ENCODE measurements at places on chromosomes 13 and 19.

DNA sequence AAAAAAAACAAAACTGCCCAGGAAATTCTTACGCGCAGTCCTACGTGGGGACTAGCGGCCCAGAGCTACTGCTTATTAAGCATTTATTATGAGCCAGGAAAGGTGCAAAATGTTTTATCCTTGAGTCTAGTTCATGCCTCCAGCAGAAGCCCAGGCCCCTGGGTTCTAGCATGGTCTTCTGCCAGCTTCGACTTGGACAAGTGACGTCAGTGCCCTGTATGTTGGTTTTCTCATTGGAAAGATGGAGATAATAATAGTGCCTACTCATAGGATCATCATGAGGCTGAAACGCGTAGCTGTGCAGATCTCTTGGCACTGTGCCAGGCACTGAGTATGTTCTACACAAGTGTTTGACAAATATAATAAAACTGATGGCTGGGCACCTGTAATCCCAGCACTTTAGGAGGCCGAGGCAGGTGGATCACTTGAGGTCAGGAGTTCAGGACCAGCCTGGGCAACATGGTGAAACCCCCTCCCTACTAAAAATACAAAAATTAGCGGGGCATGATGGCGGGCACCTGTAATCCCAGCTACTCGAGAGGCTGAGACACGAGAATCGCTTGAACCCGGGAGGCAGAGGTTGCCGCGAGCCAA is 12.4 kb upstream of the SULT2B1 start:
- no peak overlapping the region for H3K4me3 ChIP-seq
- H3K4me1 ChIP-seq, result no peaks in the 10 kb centered on the region
- no peak for DNase-seq
- no peak overlapping the region for H3K27ac ChIP-seq
- no peaks in the 10 kb centered on the region for H3K36me3 ChIP-seq

DNA sequence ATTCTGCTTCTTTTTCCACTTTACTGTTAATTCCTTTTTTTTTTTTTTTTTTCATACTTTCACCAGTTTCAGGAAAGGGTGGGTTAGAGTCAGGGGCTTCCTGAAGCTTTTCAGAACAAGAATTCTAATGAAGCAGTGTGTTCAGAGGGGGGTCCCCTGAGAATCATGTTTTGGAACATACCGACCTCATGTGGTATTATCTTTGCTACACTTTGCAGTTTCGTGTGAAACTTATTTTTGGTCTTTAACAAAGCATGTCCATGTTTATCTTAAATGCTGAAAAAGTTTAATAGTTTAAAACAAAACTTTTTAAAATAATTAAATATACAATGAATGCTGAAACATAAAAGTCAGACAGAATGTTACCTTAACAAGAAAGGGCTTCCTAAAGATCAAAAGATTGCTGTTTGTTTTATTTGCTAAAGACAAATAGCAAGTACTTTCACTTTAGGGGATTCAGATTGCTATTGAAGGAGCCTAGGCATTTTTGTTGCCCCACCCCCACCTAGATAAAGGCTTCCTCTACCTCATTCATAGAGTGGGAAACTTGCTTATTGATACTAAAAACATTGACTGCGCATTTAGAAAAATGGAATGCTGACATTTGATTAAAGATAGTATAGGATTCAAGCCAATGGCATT is 21.1 kb upstream of the POMP start:
- H3K4me3 ChIP-seq, result no peak overlapping the region
- H3K27ac ChIP-seq, result no peak overlapping the region
- peaks cover 12% of the 10 kb centered on the region for H3K4me1 ChIP-seq
- no peak for DNase-seq
- H3K36me3 ChIP-seq, result no peaks in the 10 kb centered on the region

DNA sequence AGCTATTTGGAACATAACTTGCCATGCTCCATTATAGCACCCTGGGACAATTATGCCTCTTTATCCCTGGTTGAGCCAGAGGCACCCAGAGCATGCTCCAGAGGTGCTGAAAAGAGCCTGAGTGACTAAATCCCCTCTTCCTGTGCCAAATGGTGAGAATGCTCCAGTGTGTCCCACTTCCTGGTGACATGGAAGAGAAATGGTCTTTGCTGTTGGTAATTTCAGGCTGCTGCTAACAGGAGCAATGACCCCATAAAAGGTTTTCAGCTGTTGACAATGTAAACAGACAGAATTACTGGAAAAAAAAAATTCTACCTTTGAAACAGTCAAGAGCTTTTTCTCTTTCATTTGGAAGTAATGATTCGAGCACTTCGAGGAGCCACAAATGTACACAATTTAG is 341.8 kb downstream of the FGF9 start:
- H3K36me3 ChIP-seq, result no peaks in the 10 kb centered on the region
- H3K27me3 ChIP-seq, result peaks cover 3% of the 10 kb centered on the region
- no peak for DNase-seq
- H3K27ac ChIP-seq, result no peak overlapping the region

GRCh38 chr19:2986951-2987524 is 9.7 kb downstream of the TLE6 start:
- H3K27ac ChIP-seq, result no peak overlapping the region
- no peaks in the 10 kb centered on the region for H3K4me1 ChIP-seq
- no peak overlapping the region for H3K4me3 ChIP-seq
- H3K27me3 ChIP-seq, result peaks cover 11% of the 10 kb centered on the region
- DNase-seq, result no peak
- no peaks in the 10 kb centered on the region for H3K36me3 ChIP-seq

DNA sequence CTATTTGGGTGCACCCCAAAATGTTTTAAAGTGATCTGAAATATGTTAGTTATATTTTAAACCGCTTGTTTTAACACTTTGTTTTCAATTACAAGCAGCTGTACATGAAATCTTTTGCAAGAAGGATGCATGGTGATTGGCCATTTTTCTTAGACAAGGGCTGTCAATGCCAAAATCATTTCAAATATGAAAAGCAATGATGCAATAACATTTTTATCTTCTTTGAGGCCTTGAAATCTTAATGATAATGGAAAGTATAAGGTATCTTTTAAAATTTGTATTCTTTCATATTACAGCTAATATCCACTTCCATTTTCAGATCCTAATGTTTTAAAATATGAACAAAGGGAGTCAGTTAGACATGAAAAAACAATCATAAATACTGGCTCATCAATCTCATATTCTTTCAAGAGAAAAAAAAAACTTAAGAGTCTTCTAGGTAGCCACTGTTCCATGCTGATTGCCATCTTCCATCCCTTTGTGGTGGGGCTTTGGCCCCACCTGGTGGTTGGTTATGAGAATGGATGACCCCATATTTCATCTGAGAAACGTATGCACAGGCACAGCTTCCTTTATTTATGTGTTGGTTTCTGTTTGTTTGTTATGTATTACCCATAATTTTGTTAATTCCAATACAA is 330.3 kb upstream of the MIR17HG start:
- no peak overlapping the region for H3K4me3 ChIP-seq
- no peak overlapping the region for H3K27ac ChIP-seq
- H3K27me3 ChIP-seq, result no peaks in the 10 kb centered on the region
- no peaks in the 10 kb centered on the region for H3K36me3 ChIP-seq

- no peaks in the 10 kb centered on the region for H3K27me3 ChIP-seq
- H3K36me3 ChIP-seq, result no peaks in the 10 kb centered on the region
- no peak for DNase-seq
- no peak overlapping the region for H3K4me3 ChIP-seq
- H3K27ac ChIP-seq, result no peak overlapping the region
- H3K4me1 ChIP-seq, result no peaks in the 10 kb centered on the region
These were observed 13.3 kb downstream of the TMEM150B start for GRCh38 chr19:55311797-55312196.

GRCh38 chr13:74077375-74077774 is 56.8 kb downstream of the KLF12 start:
- H3K27me3 ChIP-seq, result no peaks in the 10 kb centered on the region
- H3K36me3 ChIP-seq, result peaks cover 20% of the 10 kb centered on the region
- DNase-seq, result no peak
- H3K4me3 ChIP-seq, result no peak overlapping the region

DNA sequence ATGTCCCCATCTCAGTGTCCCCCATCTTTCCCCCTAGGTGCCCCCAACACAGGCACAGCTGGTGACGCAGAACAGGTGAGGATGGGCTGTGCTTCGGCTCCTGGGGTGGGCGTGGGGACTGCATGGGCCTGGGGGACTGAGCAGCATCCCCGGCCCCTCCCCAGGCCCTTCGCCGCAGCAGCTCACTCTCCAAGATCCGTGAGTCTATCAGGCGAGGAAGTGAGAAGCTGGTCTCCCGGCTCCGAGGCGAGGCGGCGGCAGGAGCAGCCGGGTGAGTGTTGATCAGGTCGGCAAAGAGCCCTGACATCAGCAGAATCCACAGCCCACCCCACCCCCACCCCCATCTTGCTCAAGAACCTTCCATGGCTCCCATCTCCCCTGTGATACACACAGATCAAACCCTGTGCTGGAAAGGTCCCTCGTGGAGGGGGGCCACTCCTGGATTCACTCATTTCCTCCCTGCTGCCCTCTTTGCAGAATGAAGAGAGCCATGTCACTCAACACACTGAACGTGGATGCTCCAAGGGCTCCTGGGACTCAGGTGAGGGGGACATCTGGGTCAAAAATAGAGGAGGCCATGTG is 10.0 kb downstream of the KLC3 start:
- H3K4me1 ChIP-seq, result no peaks in the 10 kb centered on the region
- DNase-seq, result no peak
- no peak overlapping the region for H3K27ac ChIP-seq
- H3K4me3 ChIP-seq, result no peak overlapping the region
- peaks cover 12% of the 10 kb centered on the region for H3K36me3 ChIP-seq

GRCh38 chr13:39888865-39889810 is 233.7 kb downstream of the COG6 start:
- H3K4me3 ChIP-seq, result no peak overlapping the region
- H3K27me3 ChIP-seq, result no peaks in the 10 kb centered on the region
- no peak overlapping the region for H3K27ac ChIP-seq
- DNase-seq, result no peak

- no peak overlapping the region for H3K27ac ChIP-seq
- no peaks in the 10 kb centered on the region for H3K27me3 ChIP-seq
- peaks cover 27% of the 10 kb centered on the region for H3K4me1 ChIP-seq
These were observed 7.8 kb downstream of the ACP4 start for GRCh38 chr19:50797781-50798658.

Data from activated CD4-positive, alpha-beta T cell treated with anti-CD3 and anti-CD28 coated beads for 36 hours (primary cell).